ENCODE measurements at places on chromosomes 5 and 9.
A peak's percentile ranks its signal among the peaks of the same experiment; 100 is the strongest.

DNA sequence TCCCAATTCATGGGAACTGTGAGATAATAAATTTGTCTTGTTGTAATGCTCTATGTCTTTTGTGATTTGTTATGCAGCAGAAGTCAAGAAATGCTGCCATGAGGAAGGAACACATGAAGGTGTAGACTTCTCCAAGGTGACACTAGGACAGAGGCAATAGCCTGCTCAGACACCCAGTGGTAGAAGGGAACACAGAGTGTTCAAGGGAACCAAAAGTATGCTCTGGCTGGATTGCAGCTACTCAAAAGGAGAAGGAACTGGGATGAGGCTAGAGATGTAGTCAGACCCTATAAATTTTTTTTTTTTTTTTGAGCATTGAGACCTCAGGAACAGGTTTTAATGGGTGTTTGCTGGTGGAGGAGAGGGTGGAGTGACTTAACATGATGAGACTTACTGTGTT, 232.5 kb downstream of the PARP8 start:
- no peak for DNase-seq

DNA sequence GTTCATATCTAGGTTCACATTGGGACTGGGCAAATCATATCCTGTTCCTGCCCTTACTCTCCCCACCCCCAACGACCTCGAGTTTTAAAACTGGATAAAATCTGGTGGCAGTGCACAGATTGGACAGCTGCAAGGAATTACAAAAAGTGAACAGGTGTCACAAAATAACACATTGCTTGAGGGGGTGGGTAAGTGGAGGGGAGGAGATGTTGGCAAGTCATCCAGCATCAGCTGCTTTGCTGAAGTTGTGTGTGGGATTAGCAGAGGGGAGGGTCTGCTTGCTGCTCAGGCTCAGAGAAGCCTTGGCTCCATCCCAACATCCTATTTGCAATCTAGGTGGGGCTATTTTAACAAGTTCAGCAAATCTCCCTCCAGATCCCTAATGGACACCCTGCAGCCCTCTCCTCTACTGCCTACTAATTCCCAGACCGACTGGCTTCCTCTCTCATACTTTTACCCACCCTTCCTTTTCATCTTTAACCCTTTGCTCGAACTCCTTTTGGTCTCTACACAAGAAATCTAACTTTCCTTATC, 39.8 kb upstream of the SLC24A2 start:
- DNase-seq: no peak

DNA sequence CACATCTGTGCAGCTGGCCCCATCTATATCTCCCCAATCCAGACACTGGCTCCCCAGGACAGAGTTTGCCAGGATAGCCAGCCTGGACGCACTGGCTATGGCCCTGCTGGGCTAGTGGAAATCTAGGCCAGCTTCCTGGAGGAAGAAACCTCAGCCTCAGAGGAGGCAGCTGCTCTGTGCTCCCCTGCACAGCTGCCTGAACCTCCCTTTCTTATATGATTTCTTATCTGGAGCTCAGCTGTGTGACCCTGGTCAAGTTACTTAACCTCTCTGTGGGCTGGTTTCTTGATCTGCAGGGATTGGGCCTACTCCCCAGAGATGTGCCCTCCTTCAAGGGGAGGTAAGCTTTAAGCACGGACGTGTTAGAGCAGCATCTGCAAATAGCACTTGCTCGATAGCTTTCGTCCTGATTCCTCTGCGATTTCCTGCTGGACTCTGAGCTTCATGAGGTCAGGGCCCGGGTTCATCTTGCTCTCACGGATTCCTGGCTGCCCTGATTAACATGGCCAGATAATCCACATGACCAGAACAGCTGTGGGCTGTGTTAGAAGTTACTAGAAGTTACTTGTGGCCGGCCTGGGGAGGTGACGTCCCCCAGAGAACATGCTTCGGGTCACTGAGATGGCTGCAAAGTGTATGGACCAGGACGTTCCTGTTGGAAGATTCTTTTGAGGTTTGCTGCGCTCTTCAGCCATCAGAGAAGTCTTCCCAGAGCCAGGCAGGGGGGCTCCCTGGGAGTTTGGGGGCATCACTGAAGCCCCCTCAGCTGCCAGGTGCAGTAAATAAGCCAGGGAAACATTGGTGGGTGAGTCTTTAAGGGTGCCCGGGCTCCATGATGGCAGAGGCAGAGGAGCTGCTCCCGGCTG, 14.5 kb downstream of the C9orf50 start:
- DNase-seq: no peak

GRCh38 chr5:137834498-137835049, 33.1 kb upstream of the MYOT start:
- no peak for DNase-seq

DNA sequence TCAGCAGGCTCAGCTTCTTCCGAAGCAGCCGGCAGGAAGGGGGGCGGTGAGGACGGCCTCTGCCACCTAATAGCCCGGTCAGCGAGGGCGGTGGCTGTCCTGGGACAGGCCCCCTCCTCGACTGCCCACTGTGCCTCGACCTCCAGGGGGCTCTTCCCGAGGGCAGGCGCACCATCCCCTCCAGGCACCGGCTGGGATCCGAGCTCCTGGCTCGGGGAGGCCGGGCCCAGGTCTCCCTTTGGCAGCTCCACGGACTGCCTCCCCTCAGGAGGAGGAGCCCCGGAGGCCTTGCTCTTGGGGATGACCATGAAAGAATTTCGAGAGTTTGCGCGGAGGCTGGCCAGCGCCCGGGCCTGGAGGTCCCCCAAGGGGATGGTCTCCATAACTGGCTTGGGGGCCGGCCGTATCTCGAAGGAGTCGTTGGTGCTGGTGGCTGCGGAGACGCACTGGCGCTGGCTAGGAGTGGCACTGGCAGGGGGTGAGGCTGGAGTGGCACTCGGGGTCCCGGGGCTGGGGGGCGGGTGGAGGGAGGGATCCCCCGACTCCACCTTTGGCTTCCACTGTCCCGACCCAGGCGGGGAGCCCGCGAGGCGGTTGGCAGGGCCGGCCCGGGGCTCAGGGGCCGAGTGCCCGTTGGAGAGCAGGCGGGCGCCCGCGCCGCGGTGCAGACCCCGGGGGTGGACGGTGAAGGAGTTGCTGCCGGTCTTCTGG, 975 bp downstream of the TPRN start:
- no peak for DNase-seq

GRCh38 chr5:74296685-74297408, 343.7 kb downstream of the ENC1 start:
- no peak for DNase-seq

DNA sequence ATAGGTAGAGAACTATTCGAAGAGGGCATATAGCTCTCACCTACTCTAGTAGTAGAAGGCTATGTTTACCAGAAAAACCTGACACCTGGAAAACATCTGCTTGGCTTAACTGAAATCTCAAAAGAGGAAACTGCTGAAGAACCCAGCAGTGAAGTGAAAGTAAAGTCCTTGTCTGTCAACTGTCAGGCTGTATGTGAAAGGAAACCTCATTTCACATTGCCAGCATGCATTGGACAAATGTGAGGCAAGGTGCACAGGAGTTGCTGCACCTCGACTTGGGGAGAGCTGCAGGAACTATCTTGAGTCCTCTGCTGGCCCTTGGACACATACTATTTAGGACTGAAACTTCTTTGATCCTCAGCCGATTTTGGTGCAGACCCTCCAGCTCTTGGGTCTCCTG, 53.3 kb downstream of the NREP start:
- peak; percentile 53 for DNase-seq

GRCh38 chr9:21591221-21592062, 109.3 kb upstream of the IFNE start:
- DNase-seq: no peak

DNA sequence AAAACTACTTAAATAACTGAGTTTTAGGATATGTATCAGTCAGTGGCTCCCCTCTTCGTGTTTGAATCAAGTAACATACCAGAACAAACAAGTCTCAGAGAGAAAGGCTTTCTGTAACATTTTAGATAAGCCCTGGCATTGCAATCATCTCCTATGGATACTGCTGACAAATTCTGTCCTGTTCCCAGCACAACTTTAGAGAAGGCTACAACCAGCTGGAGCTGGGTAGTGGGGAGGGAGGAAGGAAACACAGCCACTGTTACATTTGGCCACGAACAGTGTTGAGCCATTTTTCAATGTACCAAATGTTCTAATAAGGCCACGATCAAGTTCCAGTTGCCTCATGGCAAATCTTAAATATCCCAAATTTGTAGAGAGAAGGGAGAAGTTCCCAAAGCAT, 511.8 kb upstream of the WWC1 start:
- no peak for DNase-seq

- no peak for DNase-seq
Observed at GRCh38 chr5:96189028-96189826, 227.6 kb upstream of the ELL2 start.

DNA sequence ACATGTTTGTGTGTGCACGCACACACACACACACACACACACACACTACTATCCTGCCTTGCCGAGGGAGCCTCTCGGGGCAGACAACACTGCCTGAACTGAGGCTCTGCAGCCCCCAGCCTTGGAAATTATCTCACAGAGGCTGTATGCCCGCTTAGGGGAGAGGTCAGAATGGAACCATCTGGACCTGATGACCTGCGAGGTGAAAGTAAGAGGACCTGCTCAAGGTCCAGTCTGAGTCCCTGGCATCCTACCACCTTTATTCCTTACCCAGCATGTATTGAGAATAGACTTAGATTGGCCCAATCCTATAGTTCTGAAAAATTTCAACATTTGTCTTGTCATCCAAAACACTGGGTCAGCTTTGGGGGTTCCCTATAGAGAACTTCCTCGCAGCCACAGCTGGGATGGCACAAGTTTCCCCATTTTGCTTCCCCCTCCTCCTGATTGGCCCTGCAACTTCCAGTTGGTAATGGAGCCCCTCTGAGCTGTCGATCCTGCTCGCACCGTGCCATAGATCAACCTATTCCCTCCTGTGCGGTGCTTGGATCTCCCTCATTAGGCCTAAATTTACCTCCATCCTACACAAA, 10.2 kb downstream of the MVB12B start:
- no peak for DNase-seq

DNA sequence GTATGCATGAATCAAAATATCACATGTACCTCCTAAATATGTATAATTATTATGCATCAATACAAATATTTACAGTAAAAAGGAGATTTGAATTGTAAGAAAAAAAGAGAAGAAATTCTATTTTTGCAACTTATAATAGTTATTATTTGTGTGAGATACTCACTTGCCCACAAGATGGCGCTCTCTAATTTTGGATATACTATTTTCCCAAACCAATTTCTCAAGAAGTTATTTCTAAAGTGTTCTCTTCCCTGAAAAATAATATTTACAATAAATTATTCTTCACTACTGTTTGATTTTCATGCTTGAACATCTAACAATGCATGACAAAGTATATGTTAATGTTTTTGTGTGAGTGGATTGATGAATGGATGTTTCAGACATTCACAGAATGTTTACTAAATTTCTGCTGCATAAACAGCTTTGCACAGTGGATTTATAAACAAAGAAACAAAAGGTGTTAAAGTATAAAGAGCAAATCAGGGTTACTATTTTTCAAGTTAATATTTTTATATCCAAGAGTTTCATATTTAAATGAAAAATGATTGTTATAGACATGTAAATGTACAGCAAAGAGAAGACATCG, 503.4 kb downstream of the PDE4D start:
- no peak for DNase-seq

DNA sequence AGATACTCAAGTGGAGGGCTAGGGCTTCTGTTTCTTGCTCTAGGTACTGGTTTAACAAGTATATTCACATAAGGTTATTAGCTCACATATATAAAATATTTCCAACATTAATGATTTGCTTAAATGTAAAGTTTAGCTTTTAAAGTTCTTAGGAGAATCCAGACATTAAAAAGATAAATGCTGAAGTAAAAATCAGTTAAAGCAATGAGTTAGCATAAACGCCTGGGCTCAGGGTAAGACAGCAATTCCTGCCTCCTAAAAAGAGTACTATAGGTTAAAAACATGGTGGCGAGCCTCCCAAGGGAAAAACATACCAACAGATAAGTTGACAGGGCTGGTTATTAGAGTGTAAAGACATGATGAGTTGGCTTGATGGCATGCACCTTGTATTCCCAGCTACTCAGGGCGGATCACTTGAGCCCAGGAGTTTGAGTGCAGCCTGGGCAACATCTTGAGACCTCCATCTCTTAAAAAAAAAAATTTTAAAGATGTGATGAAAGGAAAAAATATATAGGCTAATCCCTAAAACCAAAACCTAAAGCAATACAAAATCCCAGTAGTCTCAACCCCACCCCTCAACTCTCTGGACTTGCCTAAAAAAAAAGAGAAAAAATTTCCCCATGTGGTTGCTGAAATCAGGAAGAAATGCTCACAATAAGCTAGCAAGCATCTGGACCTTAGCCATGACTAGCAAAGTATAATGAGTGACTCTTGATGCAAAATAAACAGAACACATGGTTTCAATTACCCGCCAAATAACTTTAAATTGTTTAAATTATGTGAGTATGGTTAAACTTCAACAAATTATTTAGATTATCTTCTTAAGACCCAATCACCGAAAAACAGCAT, 3.6 kb downstream of the GOLPH3 start:
- DNase-seq: no peak

DNA sequence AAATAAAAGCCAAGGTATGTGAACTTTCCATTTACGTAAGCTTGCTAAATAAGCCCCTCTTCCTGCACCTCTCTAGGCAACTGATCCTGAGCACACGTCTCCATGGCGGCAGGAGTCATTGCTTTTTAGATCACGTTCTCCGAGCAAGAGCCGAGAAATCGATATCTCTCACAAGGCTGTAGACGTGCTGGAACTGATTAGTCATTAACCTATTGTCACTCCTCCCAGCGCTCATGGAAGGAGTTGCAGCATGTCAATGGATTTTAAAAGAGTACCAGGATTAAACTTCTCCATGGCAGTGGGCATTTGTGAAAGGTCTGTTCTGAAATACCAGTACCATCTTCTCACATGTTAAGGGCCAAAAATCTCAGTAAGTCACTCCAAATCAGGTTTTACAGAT, 4.7 kb upstream of the ADCY2 start:
- no peak for DNase-seq

GRCh38 chr9:88953381-88954029, 37.8 kb upstream of the S1PR3 start:
- DNase-seq: no peak

GRCh38 chr9:92001244-92001643, 51.2 kb upstream of the ROR2 start:
- DNase-seq: no peak

DNA sequence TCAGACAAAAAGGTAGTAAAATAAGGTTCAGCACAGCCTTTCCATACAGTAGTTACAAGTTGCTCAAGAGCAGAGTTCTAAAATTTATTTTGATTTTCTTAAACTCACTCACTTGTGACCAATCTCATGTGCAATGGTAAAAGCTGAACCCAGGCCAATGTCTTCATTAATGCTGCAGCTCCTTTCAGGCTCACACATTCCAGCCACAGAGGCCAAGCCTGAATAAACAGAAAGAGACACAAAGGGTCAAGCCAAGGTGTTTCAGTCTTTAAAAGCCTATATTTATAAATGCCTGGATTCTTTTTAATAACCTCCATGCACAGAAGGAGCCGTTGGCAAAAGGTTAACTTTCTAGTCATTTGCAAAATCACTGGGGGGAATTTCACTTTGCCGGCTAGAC, 152.5 kb downstream of the ADAMTS6 start:
- no peak for DNase-seq

- DNase-seq: no peak
Observed at GRCh38 chr9:706073-706472, 135.4 kb upstream of the DMRT1 start.

GRCh38 chr9:119179701-119180100, 189.5 kb downstream of the BRINP1 start:
- no peak for DNase-seq
